Right ventricle myocardium superior (tissue), 1 donor: ENCODE measurements at places on chromosomes 5 and 9. TPM values are rescaled to one million over a fixed set of nuclear protein-coding genes. Genes with fewer than 3 reads are reported as not detected.
A peak's percentile ranks its signal among the peaks of the same experiment; 100 is the strongest.

The NLN gene
- total RNA-seq, result 15.1 TPM

DNA sequence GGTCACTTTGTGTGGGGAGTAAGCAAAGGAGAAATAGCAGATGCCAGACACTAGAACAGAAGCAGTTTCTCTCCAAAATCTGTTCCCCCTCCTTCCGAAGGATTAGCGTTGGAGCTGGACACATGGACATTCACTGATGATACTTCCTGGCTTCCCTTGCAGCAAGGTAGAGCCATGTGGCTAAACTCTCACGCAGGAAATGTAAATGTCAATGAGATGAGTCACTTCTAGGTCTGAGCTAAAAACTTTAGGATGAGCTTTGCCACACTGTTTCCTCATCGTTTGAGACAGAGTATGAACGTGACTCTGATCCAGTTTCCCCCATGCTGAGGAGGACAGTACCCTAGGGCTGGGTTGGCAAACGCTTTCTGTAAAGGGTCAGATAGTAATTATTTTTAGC, 5.1 kb downstream of the BHMT2 start:
- DNase-seq, result no peak

The NIPAL4 gene
- total RNA-seq, result not detected

DNA sequence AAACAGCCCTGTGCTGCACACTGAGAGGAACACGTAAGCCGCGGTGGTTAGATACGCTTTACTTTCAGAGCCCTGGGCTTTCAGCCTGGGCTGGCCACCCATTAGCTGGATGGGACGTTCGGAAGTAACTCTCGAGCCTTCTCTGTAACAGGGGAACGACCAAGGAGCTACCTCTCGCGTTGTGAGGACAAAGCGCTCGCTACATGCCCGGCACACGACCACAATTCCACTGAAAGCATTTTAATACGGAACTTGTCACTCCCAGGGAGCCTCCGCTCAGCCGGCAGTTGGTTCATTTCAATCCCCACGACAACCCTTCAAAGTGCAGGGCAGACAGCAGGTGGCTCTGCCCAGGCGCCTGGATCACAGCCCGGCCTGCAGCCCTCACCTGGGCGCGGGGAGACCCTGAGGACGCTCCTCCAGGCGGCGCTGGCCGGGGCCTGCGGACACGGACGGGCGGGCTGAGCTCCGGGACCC, 368 bp downstream of the SURF1 start:
- no peak for DNase-seq

The RASGEF1C gene
- 0.59 TPM for total RNA-seq

The BSPRY gene
- 0.24 TPM for total RNA-seq

DNA sequence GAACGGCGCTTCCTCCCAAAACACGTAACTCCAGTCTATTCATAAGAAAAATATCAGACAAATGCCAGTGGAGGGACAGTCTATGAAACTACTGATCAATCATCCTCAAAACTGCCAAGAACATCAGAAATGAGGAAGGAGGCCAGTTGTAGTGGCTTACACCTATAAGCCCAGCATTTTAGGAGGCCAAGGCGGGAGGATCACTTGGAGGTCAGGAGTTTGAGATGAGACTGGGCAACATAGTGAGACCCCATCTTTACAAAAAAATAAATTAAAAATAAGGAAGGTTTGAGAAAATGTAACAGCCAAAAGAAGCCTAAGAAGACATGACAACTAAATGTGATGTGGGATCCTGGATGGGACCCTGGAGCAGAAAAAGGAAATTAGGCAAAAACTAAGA, 58.9 kb upstream of the MIER3 start:
- DNase-seq, result no peak

DNA sequence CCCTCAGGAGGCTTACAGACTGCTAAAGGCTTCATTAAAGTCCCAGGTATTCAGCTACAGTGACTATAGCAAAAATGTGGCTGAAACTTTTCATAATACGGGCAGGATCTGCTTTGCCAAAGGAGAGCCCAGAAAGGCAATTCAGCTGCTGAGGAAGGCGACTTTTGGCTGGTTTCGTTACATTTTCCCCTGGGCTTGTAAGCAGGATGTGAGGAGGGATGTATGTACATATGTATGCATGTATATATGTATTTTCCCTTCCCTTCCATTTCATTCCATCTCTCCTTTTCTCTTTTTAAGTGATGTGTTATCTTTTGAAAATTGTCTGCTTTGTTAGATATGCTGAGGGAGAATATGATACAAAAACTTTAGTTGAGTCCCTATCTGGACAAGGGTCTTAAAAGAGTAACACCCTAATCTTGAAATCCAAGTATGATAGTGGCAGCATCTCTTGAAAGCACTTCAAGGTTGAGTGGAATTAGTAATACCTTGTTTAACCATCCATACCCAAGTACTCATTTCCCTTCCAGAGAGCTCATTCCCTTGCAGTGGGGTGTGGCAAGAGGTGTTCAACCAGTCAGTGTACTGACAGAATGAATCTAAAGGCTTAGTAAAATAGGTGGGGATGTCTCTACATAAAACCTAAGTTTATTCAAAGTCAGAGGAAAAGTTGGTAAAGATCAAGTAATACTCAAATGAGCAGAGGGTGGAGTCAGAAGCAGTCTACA, 28.7 kb downstream of the RAD1 start:
- no peak for DNase-seq

GRCh38 chr9:34957492-34958410, at the start of gene PHF24:
Gene PHF24 (plus strand): TSS chr9:34958285. CDS start chr9:34971299, 13,014 bp downstream.
- DNase-seq, result peak; percentile 39

DNA sequence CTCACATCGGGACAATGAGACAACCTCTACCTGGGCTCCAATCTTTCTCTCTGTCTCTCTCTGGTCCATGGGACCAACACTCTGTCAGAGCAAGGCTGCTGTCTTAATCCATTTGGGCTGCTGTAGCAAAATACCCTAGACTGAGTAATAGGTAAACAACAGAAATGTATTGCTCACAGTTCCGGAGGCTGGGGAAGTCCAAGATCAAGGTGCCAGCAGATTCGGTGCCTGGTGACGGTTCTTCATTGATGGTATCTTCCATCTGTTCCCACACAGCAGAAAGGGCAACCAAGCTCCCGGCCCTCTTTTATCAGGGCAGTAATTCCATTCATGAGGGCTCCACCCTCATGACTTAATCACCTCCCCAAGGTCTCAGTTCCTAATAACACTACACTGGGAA, 61.3 kb upstream of the SPOCK1 start:
- DNase-seq, result no peak
